Dorsolateral prefrontal cortex (tissue), 122 donors: ENCODE measurements at places on chromosomes 16 and 17.

GRCh38 chr17:29933379-29933778 lies 3.4 kb upstream of the SSH2 start:
- no peak for DNase-seq

DNA sequence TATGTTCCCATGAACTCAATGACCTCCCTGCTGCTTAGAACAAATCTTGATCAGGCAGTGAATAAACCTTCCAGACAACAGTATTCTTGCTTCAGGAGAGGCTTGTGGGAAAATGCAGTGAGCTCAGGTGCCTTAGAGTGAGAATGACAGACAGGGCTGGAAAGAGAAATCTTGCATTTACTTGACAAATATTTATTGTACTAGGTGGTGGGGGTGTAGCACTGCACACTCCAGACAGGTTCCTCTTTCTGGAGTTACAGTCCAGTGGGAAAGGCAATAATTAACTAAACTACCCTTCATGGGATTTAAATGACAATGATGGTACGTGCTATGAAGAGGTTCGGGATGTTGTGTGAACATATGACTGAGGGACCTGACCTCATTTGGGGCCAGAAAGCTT lies 182.9 kb downstream of the SHISA9 start:
- DNase-seq, result no peak

GRCh38 chr17:64327201-64327930 lies 63.3 kb downstream of the PECAM1 start:
- no peak for DNase-seq

GRCh38 chr17:9052921-9053320 lies 31.6 kb downstream of the NTN1 start:
- DNase-seq, result no peak

DNA sequence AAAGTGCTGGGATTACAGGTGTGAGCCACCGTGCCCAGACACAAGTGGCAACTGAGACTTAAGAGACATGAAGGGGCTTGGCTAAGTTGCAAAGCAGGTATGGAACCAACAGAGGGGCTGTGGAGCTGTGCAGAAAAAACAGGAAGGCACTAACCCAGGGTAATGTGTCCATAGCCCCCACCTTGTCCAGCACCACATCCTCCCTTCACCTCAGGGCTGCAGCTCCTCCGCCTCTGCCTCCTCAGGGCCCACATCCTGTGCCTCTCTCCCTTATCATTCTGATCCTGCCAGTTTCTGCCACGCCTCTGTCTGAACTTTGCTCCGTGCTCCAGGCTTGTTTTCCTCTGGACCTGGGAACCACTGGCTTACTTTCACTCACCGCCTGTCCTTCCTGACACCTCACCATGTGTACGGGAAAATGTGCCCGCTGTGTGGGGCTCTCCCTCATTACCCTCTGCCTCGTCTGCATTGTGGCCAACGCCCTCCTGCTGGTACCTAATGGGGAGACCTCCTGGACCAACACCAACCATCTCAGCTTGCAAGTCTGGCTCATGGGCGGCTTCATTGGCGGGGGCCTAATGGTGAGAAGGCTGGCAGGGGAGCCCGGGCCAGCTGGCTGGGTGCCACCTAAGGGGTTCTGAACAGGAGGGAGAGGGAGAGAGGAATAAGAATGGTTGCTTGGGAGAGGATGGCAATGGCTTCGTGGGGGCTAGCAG lies at the start of gene TM4SF5:
Gene TM4SF5, plus strand, starts transcription at position 368 of the 716 bp plus-strand sequence. Its CDS starts 37 bp downstream, at position 405.
- DNase-seq, result no peak

GRCh38 chr17:41528959-41529353 lies 848 bp upstream of the KRT19 start:
- no peak for DNase-seq

DNA sequence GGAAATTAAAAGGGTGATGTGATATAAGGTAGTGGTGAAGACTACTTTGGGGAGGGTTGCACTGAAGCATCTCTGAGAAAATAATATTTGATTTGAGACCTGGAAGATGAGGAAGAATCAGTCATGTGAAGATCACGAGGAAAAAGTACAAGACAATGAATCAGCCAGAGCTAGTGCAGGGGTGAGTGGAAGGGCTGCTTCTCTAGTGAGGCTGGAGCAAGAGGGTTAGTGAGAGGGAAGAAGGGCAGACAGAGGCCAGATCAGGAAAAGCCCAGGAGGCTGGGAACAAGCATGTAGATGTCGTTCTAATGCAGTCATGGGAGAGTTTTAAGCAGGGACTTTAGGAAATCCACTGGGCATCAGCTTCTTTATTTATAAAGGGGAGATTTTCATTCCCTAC lies 504.2 kb upstream of the SALL1 start:
- no peak for DNase-seq

DNA sequence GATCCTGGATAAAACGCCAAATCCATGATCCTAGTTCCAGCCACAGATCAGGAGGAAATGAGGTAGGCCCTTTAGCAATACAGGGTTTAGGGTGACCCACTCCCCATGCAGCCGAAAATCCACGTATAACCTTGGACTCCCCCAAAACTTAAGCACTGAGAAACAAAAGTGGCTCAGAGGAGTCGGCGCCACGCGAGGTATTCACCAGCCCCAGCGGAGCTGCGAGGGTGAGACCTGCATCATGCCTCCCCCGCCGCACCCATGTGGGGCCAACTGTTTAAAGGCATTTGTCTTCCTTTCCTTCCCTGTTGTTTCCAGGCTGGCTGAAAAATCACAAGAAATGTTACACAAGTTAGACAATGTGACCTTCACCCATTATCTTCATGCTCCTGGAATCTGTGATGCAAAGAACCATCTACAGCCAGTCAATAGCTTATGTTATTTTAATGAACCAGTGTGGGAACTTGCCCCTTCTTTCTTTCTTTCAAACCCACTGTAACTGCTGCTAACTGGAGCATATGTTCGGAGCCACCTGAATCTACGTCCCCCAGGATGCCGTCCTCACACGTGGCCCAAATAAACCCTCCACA lies 98.2 kb upstream of the METRNL start:
- no peak for DNase-seq

DNA sequence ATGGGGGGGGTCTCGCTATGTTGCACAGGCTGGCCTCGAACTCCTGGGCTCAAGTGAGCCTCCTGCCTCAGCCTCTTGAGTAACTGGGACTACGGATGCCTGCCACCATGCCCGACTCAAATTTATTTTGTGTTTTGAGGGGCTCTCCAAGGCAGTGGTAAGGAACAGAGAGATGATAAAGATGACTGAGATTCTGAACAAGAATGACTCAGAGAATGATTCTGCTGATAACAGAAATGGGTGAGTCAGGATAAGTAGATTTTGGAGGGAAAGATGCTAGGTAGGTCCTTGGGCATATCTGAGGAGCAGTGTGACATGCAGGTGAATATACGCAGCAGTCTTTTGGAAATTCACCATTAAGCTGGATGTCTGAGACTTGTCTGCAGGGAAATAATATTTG lies 2.6 kb downstream of the TMEM220 start:
- no peak for DNase-seq

DNA sequence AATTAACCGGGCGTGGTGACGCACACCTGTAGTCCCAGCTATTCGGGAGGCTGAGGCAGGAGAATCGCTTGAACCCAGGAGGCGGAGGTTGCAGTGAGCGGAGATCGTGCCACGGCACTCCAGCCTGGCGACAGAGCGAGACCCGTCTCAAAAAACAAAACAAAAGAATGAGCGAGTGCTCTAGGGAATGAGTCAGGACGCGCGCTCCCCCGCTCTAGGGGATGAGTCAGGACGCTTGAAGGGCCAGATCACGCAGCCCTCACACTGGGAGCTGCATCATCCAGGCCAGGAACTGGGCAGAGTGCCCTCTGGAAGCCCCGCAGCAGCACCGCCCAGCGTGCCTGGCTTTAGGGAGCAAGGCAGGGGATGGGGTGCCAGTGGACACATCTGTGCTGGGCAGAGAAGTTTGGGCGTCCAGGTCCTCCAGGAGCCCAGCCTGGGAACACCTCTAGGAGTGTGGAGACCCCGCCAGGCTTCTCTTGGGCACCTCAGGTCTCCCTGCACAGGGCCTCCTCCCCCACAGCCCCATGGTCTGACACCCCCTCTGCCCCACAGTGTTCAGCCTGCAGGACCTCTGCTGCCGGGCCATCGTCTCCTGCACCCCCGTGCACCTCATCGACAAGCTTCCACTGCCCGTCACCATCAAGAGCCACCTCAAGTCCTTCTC lies 3.9 kb upstream of the WFIKKN1 start:
- no peak for DNase-seq

GRCh38 chr16:10067406-10067805 lies 114.8 kb downstream of the GRIN2A start:
- DNase-seq, result no peak

GRCh38 chr17:79314617-79315357 lies 240.2 kb downstream of the ENGASE start:
- DNase-seq, result no peak

DNA sequence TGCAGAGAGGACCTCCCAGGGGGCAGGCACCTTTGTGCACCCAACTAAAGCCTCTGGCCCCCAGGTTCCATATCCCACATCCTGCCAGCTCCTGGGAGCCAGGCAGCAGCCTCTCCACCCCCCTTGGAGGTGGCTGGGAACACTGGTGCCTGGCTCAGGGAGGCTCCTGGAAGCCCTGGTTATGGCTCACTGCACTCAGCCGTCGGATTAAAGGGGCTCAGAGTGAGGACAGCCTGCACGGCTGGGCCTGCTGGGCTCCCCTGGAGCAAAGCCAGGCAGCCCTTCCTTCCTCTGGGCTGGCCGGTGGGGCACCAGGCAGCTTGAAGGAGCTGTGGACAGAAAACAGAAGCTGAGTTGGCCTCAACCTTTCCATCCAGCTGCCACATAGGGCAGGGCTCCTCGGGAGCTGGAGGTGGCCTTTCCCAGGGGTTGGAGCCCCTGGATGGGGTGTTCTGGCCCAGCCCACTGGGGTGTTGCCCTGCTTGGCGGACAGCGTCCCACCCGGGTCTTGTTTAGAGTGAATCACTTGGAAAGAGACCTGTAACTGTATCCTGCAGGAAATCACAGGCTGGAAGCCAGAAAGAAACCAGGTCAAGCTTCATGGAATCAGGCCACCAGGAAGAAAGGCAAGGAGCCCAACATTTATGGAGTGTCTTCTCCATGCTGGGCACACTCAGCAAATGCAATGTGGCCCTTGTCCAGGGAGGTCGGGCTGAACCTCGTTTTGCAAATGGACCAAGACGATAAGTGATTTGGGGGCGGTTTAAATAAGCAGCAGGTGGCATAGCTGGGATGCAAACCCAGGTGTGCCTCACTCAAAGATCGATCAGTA lies 253.3 kb downstream of the SOX9 start:
- DNase-seq, result no peak

DNA sequence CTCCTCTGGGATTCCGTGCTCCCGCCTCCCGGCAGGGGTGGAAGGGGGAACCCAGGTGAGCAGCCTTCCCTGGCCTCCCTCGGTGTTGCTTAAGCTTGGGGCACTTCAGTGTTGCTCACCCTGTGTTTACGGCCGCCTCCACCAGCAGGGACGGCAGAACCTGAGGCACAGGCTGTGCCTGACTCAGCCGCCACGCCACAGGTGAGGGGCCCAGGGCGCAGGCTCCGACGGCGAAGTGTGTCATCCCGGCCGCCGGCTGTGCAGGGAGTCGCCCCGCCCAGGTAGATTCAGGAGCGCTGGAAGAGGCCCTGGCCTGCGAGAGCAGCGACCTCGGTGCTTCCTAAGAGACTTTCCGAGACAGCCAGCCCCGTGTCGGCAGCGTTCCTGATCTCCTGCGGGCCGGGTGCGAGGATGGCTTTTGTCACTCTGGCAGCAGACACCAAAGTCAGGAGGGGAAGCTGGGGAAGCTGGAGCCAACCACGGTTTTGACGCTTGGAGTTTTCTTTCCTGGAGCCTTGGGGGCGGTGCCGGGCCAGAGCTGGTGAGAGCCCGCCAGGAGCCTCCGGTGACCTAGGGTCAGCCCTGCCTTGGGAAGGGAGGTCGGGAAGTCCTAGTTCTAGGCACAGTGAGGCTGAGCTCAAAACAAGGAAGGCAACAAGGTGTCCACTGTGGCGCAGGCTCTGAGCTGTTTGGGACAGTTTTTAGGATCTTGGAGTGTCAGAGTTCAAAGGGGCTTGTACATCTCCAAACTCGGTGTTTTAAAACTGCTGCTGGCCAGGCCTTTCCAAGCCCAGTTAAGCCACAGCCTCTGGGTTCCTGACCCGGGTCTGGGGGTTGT lies 2.1 kb downstream of the GSE1 start:
- no peak for DNase-seq

DNA sequence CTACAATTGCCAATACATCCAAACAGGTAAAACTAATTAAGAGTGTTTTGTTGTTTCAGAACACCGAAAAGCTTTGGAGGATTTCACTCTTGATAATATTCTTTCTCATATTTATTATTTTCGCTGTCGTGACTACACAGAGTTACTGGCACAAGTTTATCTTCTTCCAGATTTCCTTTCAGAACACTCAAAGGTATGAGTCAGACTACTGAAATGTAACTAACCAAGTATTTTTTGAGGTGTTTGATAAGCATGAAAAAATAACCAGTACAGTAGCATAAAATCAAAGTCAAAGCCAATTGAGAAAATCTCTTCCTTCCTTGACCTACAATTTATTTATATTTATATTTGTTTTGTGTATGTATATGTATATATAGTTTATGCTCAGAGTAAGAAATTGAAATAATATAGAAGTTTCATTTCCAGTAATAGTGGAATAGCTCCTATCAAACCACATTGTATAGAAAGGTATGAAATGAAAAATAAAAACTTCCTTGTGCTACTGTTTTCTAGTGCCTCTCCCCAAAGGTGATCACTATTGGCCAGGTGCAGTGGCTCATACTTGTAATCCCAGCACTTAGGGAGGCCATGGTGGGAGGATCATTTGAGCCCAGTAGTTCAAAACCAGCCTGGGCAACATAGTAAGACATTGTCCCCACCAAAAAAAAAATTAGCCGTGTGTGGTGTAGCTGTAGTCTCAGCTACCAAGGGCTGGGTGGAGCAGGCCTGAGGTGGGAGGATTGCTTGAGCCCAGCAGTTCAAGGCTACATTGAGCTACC lies 10.9 kb downstream of the RAD51C start:
- DNase-seq, result no peak

DNA sequence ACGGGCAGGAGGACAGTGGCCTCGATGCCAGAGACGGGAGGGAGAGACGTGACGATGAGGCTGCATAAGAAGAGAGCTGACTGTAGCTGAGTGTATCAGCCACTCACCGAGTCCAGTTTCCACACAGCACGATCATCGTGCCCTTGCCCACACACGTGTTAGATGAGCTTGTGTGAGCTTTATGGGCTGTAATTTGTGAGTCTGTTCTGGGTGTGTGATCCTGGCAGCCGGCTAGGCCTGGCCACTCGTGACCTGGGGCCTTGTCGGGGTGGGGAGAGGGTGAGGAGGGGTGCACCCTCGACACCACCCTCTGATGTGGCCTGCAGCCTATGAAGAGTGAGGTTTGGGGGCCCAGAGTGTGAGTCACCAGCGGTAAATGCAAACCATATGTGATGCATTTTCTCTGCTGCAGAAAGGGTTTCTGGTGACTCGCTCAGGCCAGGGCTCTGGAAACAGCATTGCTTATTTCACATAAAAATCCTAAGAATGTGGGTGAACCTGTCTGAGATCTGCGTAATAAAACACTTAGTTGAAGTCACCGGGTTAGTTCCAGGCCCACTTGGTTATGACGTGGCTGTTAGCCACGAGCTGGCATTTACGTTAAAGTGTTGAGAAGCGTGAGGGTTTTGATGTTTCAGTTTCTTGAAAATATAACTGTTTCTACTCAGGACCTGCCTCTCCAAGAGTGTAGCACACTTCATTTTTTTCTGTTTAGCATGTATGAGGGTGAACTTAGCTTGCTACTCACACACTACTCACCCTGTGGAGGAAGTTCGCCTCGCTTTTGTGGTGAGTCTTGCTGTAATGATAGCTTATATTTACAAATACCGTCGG lies 4.2 kb downstream of the METRNL start:
- DNase-seq, result no peak

GRCh38 chr16:3112881-3113574 lies 642 bp downstream of the ZNF205 start:
- DNase-seq, result no peak
